ENCODE measurements at places on chromosomes 5 and 9. TPM values are rescaled to one million over a fixed set of nuclear protein-coding genes. Genes with fewer than 3 reads are reported as not detected.
A peak's percentile ranks its signal among the peaks of the same experiment; 100 is the strongest.

DNA sequence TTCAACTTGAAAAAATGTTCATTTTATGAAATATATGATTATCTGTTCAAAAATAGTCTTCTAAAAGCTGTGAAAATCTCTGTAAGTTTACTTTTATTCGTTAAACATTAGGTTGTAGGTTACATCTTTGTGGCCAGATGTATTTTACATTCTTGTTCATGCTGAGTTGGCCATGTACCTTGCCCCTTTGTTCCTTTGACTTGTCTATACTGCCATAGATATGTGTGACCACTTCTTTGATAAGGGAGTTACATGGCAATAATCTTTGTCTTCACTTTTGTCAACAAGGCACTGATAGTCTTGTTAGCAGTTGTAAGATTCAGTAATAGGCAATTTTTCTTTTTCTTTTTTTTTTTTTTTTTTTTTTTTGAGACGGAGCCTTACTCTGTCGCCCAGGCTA lies 15.9 kb downstream of the SEC24A start:
- no peak overlapping the region for H3K4me3 ChIP-seq
- H3K4me1 ChIP-seq, result no peaks in the 10 kb centered on the region
- DNase-seq, result no peak
- H3K36me3 ChIP-seq, result peaks cover 19% of the 10 kb centered on the region
- H3K27me3 ChIP-seq, result no peaks in the 10 kb centered on the region
- no peak overlapping the region for H3K27ac ChIP-seq

DNA sequence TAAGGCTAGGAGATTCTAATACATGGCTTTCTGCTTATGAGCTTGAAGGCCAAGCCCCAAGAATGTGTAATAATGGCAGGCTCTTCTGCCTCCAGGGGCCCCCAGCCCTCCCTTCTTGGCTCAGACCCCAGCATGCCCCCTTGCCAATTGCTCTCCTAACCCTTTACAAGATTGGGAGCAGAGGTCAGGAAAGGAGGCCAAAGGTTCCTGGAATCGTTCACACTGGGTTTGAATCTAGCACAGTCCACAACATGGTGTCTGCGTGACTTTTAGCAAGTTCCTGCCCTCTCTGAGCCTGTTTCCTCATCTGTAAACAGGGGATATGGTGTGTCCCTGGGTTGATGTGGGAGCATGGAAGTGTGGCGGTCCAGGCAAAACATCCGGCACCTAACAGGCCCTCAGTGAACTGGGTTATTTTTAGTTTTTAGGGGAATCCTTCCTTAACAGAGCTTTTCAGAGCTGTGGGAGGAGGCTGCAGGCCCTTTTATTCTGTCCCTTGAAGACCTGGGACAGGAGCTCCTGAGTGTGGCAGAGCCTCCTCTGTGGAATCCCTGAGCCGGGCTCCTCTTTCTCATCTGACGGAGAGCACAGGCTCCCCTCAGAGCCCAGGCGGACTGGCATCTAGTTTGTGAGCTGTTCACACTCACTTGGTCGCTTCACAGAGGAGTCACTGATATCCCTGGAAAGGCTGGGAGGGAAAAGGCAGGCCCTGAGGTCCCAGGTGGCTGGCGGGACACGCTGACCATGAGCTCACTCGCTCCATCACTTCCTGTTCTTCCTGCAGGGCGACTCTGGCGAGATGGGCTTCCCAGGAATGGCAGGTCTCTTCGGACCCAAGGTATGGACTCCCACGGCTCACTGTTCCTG lies 23.4 kb upstream of the ORM1 start:
- H3K27ac ChIP-seq, result no peak overlapping the region
- no peak overlapping the region for H3K4me3 ChIP-seq
- H3K4me1 ChIP-seq, result no peaks in the 10 kb centered on the region
- H3K27me3 ChIP-seq, result no peaks in the 10 kb centered on the region
- peaks cover 59% of the 10 kb centered on the region for H3K36me3 ChIP-seq
- peak; percentile 31 for DNase-seq

- H3K36me3 ChIP-seq, result no peaks in the 10 kb centered on the region
- no peaks in the 10 kb centered on the region for H3K27me3 ChIP-seq
- H3K27ac ChIP-seq, result no peak overlapping the region
- H3K4me3 ChIP-seq, result no peak overlapping the region
- DNase-seq, result no peak
These were observed 196.9 kb upstream of the PUM3 start for GRCh38 chr9:3040761-3041160.

- DNase-seq, result no peak
- no peak overlapping the region for H3K27ac ChIP-seq
- no peaks in the 10 kb centered on the region for H3K36me3 ChIP-seq
- no peaks in the 10 kb centered on the region for H3K4me1 ChIP-seq
These were observed 87.4 kb downstream of the PAX5 start for GRCh38 chr9:36946653-36947052.

- DNase-seq, result no peak
- H3K4me1 ChIP-seq, result no peaks in the 10 kb centered on the region
- H3K4me3 ChIP-seq, result no peak overlapping the region
- no peak overlapping the region for H3K27ac ChIP-seq
- H3K27me3 ChIP-seq, result peaks cover 31% of the 10 kb centered on the region
These were observed 3.4 kb downstream of the CCNI2 start for GRCh38 chr5:132750471-132751230.

DNA sequence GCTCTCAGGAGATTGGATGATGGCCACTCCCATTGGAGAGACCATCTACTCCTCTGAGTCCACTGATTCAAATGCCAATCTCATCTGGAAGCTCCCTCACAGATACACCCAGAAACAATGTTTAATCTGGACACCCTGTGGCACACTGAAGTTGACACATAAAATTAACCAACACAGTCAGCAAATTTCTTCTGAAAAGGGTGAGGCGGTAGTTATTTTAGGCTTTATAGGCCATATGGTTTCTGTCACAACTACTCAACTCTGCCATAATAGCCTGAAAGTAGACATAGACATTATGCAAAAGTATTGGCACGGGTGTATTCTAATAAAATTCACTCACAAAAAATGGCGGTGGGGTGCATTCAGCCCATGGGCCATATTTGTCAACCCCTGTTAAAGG lies 244.5 kb upstream of the VLDLR start:
- H3K4me1 ChIP-seq, result peaks cover 8% of the 10 kb centered on the region
- DNase-seq, result no peak
- H3K36me3 ChIP-seq, result peaks cover 14% of the 10 kb centered on the region
- no peak overlapping the region for H3K27ac ChIP-seq

GRCh38 chr9:79512251-79512650 lies 59.5 kb upstream of the TLE4 start:
- H3K4me1 ChIP-seq, result no peaks in the 10 kb centered on the region
- no peak for DNase-seq
- no peak overlapping the region for H3K4me3 ChIP-seq
- no peaks in the 10 kb centered on the region for H3K27me3 ChIP-seq
- H3K36me3 ChIP-seq, result no peaks in the 10 kb centered on the region
- no peak overlapping the region for H3K27ac ChIP-seq

- H3K27me3 ChIP-seq, result no peaks in the 10 kb centered on the region
- DNase-seq, result no peak
- H3K27ac ChIP-seq, result no peak overlapping the region
- no peak overlapping the region for H3K4me3 ChIP-seq
- H3K36me3 ChIP-seq, result peaks cover 18% of the 10 kb centered on the region
These were observed 50.7 kb downstream of the UIMC1 start for GRCh38 chr5:176955895-176956294.

- no peak overlapping the region for H3K4me3 ChIP-seq
- H3K36me3 ChIP-seq, result peaks cover 13% of the 10 kb centered on the region
- H3K4me1 ChIP-seq, result no peaks in the 10 kb centered on the region
- DNase-seq, result no peak
- H3K27me3 ChIP-seq, result no peaks in the 10 kb centered on the region
- H3K27ac ChIP-seq, result no peak overlapping the region
These were observed 118.2 kb downstream of the SSBP2 start for GRCh38 chr5:81632679-81633078.

GRCh38 chr9:112135706-112136105 lies 39.4 kb downstream of the SUSD1 start:
- DNase-seq, result no peak
- H3K4me1 ChIP-seq, result peaks cover 5% of the 10 kb centered on the region
- no peaks in the 10 kb centered on the region for H3K27me3 ChIP-seq
- H3K36me3 ChIP-seq, result peaks cover 27% of the 10 kb centered on the region
- H3K27ac ChIP-seq, result no peak overlapping the region
- no peak overlapping the region for H3K4me3 ChIP-seq

DNA sequence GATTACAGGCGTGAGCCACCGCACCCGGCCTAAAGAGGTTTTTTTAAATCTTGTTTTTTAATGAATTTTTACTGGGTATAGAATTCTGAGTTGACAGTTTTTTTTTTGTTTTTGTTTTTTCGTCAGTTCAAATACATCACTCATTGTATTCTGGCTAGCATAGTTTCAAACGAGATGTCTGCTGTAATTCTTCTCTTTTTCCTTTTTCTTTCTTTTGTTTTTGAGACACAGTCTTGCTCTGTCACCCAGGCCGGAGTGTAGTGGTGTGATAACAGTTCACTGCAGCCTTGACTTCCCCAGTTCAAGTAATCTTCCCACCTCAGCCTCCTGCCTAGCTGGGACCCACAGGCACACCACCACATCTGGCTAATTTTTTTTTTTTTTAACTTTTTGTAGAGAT lies 2.2 kb upstream of the PRRT1B start:
- H3K4me3 ChIP-seq, result no peak overlapping the region
- peaks cover 14% of the 10 kb centered on the region for H3K27me3 ChIP-seq
- H3K4me1 ChIP-seq, result no peaks in the 10 kb centered on the region

- peaks cover 42% of the 10 kb centered on the region for H3K4me1 ChIP-seq
- no peak for DNase-seq
- no peak overlapping the region for H3K4me3 ChIP-seq
- peaks cover 12% of the 10 kb centered on the region for H3K27me3 ChIP-seq
- H3K36me3 ChIP-seq, result no peaks in the 10 kb centered on the region
These were observed 7.4 kb downstream of the NFIL3 start for GRCh38 chr9:91416096-91416712.

DNA sequence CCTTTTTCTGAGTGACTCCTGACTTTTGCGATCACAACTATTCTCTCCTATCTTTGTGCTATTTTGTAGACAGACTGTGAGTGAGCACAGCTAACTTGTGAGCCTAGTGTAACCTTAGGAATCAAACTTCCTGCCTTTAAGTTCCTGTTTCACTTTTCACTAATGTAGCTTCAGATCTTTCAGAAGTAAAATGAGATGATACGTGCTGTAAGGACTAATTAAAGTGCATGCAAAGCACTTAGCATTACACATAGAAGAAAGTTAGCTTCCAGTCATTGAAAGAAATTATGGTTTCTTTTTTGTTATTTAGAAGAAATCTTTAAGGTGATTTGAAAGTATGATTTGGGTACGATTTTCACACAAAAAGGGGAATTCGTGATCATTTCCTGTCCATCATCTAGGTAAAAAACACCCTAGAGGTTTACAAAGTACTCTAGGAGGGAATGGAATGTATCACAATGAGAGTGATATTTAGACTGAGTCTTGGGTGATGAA lies 122.7 kb downstream of the ST8SIA4 start:
- peaks cover 10% of the 10 kb centered on the region for H3K4me1 ChIP-seq
- no peaks in the 10 kb centered on the region for H3K27me3 ChIP-seq
- no peaks in the 10 kb centered on the region for H3K36me3 ChIP-seq
- no peak overlapping the region for H3K27ac ChIP-seq
- no peak for DNase-seq
- H3K4me3 ChIP-seq, result no peak overlapping the region

- no peak for DNase-seq
- no peak overlapping the region for H3K4me3 ChIP-seq
- H3K36me3 ChIP-seq, result peaks cover 8% of the 10 kb centered on the region
- no peaks in the 10 kb centered on the region for H3K27me3 ChIP-seq
- peaks cover 53% of the 10 kb centered on the region for H3K4me1 ChIP-seq
These were observed 11.3 kb downstream of the SIL1 start for GRCh38 chr5:139186752-139187326.

DNA sequence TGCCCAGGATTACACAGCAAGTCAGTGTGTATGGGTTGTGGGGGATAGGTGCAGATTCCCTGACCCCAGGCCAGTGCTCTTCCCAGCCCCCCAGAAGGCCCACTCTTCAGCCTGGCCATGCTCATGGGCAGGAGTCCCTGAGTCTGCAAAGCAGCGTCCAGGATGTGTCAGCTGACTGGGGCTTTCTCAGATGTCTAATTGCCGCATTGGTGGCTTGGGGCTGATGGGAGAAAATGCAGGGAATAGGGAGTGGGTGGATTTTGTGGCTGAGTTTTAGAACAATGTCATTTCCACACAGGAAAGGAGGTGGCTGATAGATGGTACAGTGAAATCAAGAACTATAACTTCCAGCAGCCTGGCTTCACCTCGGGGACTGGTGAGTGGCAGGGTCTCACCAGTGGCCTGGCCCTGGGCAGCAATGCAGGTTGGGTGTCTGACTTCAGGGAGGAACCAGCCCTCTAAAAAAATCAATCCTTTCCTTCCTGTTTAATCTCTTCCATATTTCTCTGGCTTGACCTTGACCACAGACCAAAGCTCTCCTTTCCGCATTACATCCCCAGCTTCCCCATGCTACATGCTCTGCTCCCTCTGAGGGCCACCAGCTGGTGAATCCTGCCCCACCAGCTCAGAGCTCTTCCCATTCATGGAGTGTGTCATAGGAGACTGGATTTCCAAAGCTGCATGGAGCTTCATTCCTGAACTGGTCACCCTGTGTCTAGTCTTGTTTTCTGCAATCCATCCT lies 14.2 kb downstream of the GLIPR2 start:
- H3K36me3 ChIP-seq, result peaks cover 21% of the 10 kb centered on the region
- peak overlapping the region; percentile 32 for H3K27ac ChIP-seq
- DNase-seq, result no peak
- no peaks in the 10 kb centered on the region for H3K27me3 ChIP-seq
- H3K4me1 ChIP-seq, result peaks cover 26% of the 10 kb centered on the region

GRCh38 chr5:121867403-121867802 lies 15.7 kb downstream of the FTMT start:
- H3K27ac ChIP-seq, result no peak overlapping the region
- no peaks in the 10 kb centered on the region for H3K36me3 ChIP-seq
- H3K4me1 ChIP-seq, result peaks cover 7% of the 10 kb centered on the region
- H3K27me3 ChIP-seq, result no peaks in the 10 kb centered on the region

GRCh38 chr9:75911390-75911789 lies 20.9 kb downstream of the PCSK5 start:
- no peaks in the 10 kb centered on the region for H3K36me3 ChIP-seq
- no peak overlapping the region for H3K4me3 ChIP-seq
- no peak overlapping the region for H3K27ac ChIP-seq

- peak overlapping the region; percentile 68 for H3K27ac ChIP-seq
- no peak for DNase-seq
- peaks cover 9% of the 10 kb centered on the region for H3K36me3 ChIP-seq
- peaks cover 2% of the 10 kb centered on the region for H3K4me1 ChIP-seq
These were observed 13.0 kb downstream of the TTC1 start for GRCh38 chr5:160021831-160022446.

- DNase-seq, result no peak
- H3K27me3 ChIP-seq, result no peaks in the 10 kb centered on the region
- no peaks in the 10 kb centered on the region for H3K36me3 ChIP-seq
- H3K27ac ChIP-seq, result no peak overlapping the region
These were observed 31.7 kb downstream of the IL33 start for GRCh38 chr9:6247266-6247665.

Gene GABRB2
- total RNA-seq, result 0.78 TPM

Gene TMCO6
- total RNA-seq, result 21.0 TPM

Gene MYMK
- total RNA-seq, result not detected

Gene EPB41L4B
- 5.2 TPM for total RNA-seq

Gene GAPT
- 1.6 TPM for total RNA-seq

Gene MACIR
- 7.5 TPM for total RNA-seq

Gene SLC23A1
- not detected for total RNA-seq

Gene TMEM174
- not detected for total RNA-seq

Data from mesothelial cell of epicardium (in vitro differentiated cells).